NCI-H748 treated with DMSO at 0.1 percent for 48 hours (cell line): ENCODE measurements at places on chromosomes 16 and 17.

DNA sequence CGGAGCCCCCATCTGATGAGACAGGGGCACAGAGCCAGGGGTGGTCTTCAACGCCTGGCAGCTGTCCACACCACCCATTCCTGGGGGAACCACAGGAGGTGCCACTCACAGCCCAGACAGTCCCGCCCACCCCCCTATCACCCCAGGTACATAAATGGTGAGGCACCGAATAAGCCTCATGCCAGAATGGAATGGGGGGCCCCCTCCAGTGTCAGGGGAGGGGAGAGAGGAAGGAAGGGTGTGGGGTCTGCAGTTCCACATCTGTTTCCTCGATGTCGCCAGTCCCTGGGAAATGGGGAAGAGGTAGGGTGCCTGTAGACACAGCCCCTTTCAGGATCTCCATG, 1.7 kb downstream of the TMC6 start:
- no peak for DNase-seq

GRCh38 chr17:61453566-61454380, 1.6 kb downstream of the TBX4 start:
- DNase-seq, result no peak

DNA sequence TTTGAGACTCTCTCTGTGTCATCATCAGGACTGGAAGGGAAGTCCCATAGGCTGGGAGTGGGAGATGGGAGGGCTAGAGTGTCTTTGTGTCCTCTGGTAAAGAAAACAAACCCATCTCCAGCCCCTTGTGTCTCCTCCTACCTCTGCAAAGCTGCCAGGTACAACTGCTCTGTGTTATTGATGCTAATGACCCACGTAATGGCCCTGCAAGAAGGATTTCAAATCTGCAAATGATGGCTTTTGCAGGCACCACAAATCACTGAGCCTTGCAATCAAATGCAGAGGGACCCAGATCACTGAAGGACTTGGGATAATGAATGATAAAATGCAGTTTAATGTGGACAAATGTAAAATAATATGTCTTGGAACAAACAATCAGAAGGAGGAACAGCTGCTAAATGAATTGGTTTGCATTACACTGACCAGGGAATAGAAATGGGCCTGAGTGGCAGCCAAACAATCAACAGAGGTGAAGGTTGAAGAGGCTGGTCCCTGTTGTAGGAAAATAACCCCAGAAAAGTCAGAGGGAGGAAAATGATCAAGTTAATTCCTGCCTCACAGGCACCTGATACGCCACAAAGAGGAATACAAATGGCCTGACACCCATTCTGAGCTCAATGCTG, 425.1 kb downstream of the UTP18 start:
- no peak for DNase-seq

DNA sequence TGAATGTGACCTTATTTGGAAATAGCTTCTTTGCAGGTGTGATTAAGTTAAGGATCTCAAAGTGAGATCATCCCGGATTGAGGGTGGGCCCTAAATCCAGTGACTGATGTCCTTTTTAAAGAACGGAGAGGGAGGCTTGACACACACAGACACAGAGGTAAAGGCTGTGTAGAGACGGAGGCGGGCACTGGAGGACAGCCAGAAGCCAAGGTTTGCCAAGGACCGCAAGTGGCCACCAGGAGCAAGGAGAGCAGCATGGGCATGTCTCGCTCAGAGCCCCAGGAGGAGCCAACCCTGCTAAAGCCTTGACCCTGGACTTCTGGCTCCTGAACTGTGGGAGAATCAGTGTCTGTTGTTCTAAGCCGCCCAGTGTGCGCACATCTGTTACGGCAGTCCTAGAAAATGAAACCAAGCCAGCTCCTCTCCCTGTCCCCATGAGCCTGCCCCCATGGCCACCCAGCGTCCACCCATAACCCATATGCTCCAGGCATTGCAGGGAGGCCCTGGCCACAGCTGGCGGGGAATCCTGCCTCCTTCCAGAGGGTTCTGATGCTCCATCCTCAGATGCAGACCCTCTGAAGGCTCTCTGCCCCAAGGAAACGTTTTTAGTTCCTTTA, 15.2 kb downstream of the CNGB1 start:
- DNase-seq, result no peak

GRCh38 chr16:86466696-86467406, 43.5 kb upstream of the FOXF1 start:
- no peak for DNase-seq

- no peak for DNase-seq
Observed at GRCh38 chr17:73586275-73586832, 57.9 kb downstream of the SDK2 start.

DNA sequence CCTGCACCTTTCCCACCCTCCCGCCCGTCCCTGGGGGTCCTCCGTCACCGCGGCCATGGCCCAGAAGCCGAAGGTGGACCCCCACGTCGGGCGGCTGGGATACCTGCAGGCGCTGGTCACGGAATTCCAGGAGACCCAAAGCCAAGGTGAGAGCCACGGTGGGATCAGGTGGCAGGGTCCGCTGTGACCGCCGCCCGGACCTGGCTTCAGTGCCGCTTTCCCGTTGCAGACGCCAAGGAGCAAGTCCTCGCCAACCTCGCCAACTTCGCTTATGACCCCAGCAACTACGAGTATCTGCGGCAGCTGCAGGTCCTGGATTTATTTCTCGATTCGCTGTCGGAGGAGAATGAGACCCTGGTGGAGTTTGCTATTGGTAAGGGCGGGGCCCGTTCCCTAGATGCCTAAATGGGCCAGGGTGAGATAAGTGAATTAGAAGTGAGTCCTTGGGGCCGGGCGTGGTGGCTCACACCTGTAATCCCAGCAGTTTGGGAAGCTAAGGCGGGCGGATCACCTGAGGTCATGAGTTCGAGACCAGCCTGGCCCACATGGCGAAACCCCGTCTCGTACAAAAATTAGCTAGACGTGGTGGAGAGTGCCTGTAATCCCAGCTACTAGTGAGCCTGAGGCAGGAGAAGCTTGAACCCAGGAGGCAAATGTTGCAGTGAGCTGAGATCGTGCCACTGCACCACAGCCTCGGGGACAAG, 617 bp downstream of the ARMC7 start:
- no peak for DNase-seq

GRCh38 chr16:30569746-30570635, 1.5 kb downstream of the ZNF688 start:
- DNase-seq, result no peak

GRCh38 chr17:57687642-57688041, 57.5 kb downstream of the CCDC182 start:
- no peak for DNase-seq

DNA sequence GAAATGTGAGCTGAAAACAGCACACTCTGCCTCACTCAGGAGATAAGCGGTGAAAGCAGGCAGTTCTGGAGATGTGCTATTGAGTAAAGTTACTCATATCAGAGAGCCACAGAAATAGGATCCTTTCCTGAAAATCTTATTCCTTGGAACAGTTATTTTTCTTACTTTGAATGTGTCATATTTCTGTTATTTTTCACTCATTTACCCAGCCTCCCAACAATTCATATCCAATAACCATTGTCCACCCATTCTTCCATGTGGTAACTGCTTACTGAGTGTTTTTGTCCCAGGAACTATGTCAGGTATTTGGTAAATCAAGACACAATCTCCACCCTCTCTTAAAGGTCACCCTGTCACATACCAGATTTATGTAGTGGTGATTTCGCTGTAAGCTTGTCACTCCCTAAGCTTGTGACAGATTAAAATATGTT, 144.9 kb downstream of the PARN start:
- DNase-seq, result no peak

DNA sequence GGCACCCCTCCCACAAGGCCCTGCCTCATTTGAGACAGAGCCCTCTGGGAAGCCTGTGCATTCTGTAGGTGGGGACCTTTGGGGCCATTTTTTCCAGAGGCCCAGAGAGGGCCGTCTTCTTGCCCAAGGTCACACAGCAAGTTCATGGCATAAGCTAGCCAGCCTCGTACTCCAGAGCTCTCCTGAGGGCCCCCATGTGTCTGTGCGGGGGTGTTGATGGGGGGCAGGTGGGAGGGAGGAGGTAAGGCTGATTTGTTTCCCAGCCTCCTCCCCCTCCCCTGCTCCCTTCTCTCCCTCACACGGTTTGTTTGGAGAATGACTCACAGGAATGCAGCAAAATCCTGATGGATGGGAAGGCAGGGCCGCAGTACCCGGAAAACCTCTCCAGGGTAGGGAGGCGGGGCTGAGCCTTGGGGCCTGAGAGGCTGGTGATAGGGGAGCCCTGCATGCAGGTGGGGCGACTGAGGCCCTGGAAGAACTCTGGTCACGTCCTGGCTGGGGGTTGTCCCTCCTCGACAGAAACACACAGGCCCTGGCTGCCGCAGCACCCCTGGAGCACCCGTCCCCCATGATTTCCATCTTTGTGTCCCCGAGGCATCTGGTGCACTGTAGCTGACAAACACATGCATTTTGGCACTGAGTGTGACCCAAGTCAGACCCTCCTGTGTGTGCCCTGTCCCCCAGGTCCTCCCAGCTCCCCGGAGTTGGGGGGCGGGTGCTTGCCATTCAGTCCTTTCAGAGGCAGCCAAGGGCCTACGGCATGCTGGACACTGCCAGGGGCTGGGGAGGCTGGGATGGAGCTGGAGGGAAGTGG, 29.7 kb downstream of the RAI1 start:
- DNase-seq, result no peak

- DNase-seq, result no peak
Observed at GRCh38 chr17:55414983-55415382, 6.7 kb downstream of the MMD start.

DNA sequence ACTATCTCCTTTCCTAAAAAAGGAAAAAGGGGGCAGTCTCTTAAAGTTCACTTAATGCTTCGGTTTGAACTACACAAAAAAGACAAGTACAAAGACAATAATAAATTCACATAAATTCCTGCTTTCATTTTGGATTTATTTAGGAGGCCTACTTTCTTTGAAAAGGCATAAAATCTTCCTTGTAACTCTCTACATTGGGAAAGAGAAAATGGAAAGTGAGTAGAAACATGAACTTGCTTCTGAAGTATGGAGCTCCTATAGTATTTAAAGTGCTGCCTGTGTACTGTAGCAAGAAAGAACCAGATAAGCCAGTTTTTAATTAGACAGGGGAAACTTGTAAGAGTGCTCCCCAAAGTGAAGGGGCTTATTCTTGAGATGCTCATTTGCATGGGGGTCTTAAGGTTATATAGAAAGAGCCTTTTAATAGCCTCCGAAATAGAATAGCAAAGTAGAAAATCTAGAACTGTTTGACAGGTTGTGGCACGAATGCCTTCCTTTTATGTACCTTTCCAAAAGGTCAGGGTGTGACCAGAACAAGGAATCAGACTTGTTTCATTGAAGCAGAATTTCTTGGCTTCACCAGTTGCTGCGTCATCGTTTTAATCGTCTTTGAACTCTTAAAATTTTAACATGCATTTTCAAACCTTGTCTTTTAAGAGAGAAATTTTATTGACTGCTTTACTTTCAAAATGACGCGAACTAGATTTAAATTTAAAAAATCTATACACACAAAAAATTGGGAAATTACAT, 12.9 kb downstream of the GAN start:
- DNase-seq, result no peak

- DNase-seq, result no peak
Observed at GRCh38 chr17:80762076-80762475, 217.4 kb downstream of the RPTOR start.

GRCh38 chr16:29148867-29149272, 164.0 kb downstream of the LAT start:
- no peak for DNase-seq

DNA sequence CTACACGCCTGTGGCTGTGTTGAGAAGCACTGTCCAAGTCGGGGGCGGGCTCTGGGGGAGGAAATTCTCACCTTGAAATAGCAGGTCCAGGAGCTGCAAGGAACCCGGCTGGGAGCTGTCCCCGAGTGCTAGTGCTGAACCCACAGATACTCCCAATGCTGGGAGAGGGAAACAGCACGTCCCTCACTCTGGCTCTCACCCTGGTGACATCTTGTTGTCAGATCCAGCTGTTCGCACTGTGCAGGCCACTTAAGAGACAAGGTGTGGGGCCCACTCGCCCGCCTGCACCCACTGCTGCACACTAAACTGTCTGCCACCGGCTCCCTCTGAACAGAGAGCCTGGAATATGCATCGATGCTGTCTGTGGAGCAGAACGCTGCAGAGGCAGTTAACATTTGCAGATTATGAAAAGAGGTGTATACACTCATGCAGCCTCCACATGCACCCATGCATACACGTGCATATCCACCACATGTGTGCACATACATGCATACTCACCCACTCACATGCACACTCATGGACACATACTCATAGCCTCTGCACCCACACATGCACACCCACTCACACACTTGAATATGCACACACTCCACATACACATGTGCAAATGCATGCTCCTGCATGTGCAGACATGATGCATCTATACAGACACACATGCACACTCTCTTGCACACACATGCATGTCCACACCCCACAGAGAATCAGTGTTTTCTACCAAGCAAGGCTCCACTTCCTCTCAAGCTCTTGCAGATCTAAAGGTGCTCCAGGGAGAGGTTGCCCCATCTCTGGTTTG, 42.0 kb downstream of the MGAT5B start:
- no peak for DNase-seq

DNA sequence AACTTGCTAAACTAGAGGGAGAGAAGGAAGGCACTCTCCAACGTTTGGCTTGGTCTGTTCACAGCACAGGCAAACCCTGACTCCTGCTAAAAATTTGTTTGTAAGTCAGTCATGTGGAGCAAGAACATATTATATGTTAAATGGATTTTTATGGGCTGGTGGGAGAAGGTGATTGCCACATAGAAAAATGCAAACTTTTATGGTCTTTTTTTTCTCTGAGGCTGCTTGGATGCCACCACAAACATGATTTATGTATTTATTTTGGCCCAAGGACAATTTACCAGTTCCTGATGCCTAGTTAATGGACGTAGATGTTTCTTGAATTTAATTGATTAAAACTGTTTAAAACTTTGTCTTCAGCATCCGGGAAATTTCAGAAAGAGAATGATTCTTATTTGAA, 274.2 kb upstream of the MYOCD start:
- no peak for DNase-seq

DNA sequence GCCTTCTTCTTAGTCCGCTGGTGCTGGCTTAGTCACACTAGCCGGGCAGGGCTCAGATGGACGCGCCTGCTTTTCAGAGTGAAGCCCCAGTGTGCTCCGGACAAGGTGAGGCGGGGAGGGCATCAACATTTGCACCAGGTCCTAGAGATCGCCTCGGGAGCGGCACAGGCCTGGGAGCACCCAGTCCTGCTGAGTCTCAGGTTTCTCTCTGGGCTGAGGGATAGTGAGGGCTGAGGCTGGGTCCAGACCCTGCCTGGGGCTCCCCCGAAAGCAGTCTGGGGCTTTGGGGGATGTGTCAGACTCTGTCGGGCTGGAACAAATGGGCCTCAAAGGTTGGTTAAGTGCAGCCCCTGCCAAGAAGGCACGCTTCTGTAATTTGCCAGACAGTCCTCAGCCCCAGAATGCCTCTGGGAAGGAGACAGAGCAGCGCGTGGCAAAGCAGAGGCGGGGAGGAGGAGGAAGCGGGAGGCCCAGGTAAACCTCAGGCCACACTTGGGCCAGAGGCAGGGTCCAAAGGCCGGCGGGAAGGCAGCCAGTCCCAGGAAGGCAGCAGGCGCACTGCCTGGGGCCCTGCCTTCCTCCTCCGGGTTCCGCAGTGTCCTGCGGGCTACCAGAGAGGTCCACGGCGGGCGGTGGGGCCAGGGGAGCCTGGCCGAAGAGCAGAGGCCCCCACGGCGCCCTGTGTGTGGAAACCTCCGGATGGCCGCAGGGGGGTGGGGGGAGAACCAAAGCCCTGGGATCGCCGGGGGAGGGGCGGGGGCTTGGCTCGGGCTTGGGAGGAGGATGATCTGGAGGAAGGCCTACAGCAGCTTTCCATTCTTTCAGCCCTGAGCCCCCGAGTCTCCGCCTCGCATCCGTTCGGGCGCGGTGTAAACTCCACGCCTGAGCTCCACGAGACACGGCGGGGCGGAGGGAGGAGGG, 39.5 kb upstream of the ATP2A3 start:
- no peak for DNase-seq

GRCh38 chr17:77354420-77354669, 213.6 kb downstream of the SEC14L1 start:
- no peak for DNase-seq
